ENCODE measurements at places on chromosomes 4 and X. TPM values are rescaled to one million over a fixed set of nuclear protein-coding genes. Genes with fewer than 3 reads are reported as not detected.

The CCDC110 gene
- 1.3 TPM for total RNA-seq

DNA sequence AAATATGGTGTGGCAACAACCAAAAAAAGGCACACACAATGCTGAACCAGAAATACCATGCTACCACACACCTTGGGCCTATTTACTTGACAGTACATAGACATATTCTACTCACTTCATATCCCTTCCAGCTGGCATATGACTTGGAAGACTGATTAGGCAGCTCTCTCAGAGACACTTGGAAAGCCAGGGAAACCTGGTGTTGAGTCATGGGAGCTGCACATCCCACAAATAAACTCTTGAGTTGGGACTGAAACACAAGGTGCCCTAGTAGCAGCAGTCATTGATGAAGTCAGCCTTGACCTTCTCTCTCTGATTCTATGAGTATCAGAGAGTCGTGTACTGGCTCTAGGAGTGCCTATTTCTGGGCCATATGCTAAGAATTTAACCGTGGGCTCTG lies 776.6 kb upstream of the LCORL start:
- H3K4me1 ChIP-seq, result no peaks in the 10 kb centered on the region
- no peak for DNase-seq
- H3K36me3 ChIP-seq, result no peaks in the 10 kb centered on the region
- H3K4me3 ChIP-seq, result no peak overlapping the region

- H3K27ac ChIP-seq, result no peak overlapping the region
- H3K36me3 ChIP-seq, result no peaks in the 10 kb centered on the region
- H3K4me3 ChIP-seq, result no peak overlapping the region
- peaks cover 6% of the 10 kb centered on the region for H3K4me1 ChIP-seq
Measured at GRCh38 chr4:6474705-6475457, 2.5 kb upstream of the PPP2R2C start.

The RASL11B gene
- not detected for total RNA-seq

DNA sequence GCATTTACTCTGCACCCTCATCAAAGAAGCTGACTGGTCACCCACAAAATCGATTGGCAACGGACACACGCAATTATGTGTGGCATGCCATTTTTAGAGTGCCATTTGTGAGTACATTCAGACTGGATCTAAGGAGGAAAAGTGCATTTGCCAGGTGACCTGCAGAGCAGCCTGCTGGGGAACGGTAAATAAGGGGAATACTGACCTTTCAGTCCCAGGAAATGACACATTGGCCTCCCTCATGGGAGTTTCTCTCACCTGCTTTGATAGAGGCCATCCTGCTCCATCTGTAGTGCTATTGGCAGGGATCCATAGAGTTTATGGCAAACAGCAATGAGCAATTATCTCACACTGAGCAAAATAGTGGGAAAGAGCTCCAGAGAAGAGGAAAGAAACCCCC lies 127.8 kb downstream of the DDX53 start:
- H3K4me3 ChIP-seq, result no peak overlapping the region
- H3K27me3 ChIP-seq, result no peaks in the 10 kb centered on the region
- no peaks in the 10 kb centered on the region for H3K36me3 ChIP-seq
- H3K27ac ChIP-seq, result no peak overlapping the region
- DNase-seq, result no peak

DNA sequence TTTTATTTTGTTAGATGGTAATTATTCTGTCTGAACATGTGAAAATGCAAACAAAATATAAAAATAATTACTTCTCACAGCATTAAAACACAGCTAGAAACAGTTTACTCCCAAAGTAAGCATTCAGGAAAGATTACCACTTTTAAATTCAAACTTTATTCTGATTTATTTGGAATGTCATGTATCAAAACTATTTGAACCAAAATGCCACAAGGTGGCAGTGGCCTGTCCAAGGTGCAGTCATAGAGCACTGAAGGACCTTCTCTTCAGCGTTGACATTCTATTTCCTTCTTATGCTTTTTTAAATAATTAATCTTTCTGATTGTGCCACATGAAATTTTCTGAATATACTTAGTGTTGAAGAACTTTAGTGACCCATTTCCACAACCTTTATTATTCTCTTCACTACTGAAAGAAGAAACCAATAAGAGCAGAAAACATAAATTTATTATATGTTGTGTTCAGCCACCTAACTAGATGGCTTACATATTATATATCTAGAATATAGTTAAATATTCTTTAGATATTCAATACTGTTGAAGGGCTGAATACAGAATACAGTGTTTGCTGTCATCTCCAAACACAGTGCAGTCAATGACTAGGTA lies 283.6 kb downstream of the CFAP299 start:
- H3K27me3 ChIP-seq, result no peaks in the 10 kb centered on the region
- H3K4me1 ChIP-seq, result no peaks in the 10 kb centered on the region
- H3K36me3 ChIP-seq, result no peaks in the 10 kb centered on the region
- H3K27ac ChIP-seq, result no peak overlapping the region
